ENCODE measurements at places on chromosomes 11 and 22.

- no peak for DNase-seq
Observed at GRCh38 chr22:47564158-47564450, 801.7 kb downstream of the TBC1D22A start.

DNA sequence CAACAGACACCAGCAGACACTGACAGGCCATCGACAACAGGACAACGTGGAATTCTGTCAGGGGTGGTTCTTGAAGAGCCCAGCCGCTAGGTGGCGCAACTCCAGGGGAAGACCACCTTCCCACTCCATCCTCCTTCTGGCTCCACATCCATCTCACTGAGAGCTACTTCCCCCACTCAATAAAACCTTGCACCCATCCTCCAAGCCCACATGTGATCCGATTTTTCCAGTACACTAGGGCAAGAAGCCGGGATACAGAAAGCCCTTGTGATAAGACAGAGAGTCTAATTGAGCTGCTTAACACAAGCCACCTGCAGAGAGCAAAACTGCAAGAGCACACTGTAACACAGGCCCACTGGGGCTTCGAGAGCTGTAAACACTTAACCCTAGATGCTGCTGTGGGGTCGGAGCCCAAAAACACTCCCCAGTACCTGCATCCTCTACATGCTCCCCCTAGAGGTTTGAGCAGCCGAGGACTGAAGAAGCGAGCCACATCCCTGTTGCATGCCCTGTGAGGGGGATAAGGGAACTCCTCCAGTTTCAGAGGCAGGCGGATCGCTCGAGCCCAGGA lies 11.5 kb upstream of the RAB39A start:
- DNase-seq: no peak

GRCh38 chr22:49380095-49380827 lies 447.4 kb downstream of the BRD1 start:
- DNase-seq: no peak

GRCh38 chr11:45057938-45058646 lies 88.3 kb upstream of the PRDM11 start:
- DNase-seq: no peak

- no peak for DNase-seq
Observed at GRCh38 chr11:115759622-115760460, 255.6 kb upstream of the CADM1 start.

DNA sequence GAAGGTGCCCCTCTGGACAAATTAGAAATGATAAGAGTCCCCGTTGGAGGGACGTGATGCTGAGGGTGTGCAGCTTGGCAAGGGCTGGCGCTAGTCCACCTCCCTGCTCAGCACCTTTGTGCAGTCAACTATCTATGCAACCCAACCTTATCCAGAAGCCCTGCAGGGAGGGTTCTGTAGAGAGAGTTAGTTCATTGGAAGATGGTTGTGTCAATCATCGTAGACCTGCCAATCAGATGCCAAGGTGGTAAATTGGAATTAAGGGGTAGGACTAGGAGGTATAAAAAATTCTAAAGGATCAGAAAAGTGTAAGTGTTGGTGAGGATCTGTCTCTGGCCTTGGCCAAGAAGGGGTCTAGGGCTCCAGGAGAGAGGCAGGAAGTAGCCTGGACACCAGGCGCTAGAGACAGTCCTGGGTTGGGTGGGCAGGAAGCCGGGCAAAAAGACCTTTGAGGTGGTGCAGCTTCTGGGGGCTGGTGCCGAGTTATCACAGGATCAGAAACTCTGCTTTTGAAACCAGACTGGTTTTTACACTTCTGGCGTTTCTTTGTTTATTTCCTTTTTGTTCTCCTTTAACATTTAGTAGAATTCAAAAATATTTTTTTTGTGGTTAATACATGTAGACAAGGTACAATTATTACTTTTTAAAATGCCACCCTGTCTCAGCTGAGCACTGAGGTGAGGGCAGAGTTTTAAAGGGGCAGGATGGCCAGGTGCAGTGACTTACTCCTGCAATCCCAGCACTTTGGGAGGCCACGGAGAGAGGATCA lies 1.6 kb downstream of the C1QTNF6 start:
- DNase-seq: peak; percentile 65

GRCh38 chr11:100575860-100576717 lies 111.0 kb upstream of the ARHGAP42 start:
- no peak for DNase-seq

DNA sequence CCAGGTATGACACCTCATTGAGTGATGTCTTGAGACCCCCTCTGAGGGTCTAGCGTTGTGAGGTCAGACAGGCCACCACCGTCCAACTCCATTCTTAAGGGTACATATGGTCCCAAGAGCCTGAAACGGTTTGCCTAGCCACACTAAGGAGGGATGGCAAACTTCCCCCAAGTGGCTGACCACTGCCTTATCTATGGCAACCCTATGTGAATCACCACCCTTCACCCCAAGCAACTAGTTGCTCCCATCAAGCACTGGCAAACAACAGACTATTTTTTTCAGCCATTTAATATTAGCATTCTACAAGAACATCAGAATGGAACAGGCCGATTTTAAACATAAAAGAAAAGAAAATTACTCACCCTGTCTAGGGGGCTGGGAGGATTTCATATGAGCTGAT lies 22.8 kb downstream of the THOC5 start:
- no peak for DNase-seq

DNA sequence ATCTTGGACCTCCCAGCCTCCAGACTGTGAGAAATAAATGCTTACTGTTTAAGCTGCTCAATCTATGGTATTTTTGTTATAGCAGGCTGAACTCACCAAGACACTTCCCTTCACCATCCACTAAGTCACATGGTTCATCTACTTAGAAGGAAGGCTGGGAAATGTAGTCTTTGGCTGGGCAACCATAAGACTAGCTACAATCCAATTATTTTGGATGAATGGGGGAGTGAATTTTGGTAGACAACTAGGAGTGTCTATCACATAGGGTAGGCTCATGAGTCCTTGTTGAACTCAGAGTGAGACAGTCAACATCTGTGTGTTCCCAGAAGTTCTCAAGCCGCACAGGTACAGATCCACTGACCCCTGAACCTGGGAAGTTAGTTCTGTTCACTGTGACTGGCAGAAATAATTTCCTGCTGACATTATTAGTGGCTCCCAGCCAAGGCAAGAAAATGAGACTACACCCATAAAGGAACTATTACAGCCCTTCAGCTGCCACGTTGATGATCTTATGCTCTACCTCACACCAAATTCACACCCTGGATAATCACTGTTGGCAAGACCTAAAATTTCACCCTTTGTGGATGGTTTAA lies 3.1 kb upstream of the SLC35C1 start:
- DNase-seq: no peak

- DNase-seq: no peak
Observed at GRCh38 chr11:108324587-108324986, 101.7 kb downstream of the ATM start.

GRCh38 chr11:26916805-26917204 lies 77.1 kb upstream of the FIBIN start:
- no peak for DNase-seq
